ENCODE measurements at places on chromosomes 6 and 20.

DNA sequence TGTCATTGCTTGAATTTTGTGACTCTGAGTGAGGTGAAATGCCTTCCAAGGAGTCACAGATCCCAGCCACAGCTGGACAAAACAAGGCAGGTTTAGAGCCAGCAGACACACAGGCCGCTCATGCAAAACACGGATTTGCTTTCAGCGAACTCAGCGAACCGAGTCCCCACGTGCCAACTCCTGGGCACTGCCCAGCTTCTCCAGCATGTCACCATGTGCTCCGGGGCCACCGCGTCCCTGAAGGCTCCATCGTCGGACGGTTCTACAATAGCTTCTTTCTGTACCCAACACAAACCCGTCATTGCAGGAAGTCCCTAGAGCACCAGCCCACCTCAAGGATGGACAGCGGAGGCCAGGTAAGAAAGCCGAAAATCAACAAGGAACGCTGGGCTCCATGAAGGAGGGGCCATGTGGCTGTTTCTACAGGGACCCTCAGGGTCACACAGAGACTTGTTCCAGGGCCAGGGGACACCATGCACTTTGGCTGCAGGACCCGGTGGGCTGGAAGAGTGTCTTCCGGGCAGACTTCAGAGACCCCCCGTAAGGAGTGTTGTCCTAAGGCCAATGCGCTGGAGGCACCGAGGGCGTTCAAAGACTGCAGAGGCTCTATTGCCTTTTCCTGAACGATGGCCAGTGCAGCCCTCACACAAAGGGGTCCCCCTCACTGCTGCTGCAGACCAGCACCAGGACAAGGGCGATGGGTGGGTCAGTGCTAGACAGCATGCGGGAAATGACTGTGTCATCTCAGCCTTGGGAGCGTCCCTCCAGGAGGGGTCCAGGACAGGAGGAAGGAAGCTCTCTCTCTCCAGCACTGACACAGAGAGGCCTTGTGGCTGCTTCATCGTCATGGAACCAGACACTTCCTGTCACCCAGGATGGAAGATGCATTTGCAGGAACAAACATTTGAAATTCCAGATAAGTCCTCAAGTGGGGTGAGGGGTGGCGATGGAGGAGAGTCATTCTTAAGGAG lies 19.8 kb downstream of the DACT2 start:
- H3K4me3 ChIP-seq = no peak overlapping the region
- DNase-seq = peak; percentile 63
- H3K27me3 ChIP-seq = no peaks in the 10 kb centered on the region
- H3K27ac ChIP-seq = no peak overlapping the region

- no peaks in the 10 kb centered on the region for H3K4me1 ChIP-seq
- no peak for DNase-seq
- no peak overlapping the region for H3K4me3 ChIP-seq
- no peaks in the 10 kb centered on the region for H3K27me3 ChIP-seq
- H3K36me3 ChIP-seq = no peaks in the 10 kb centered on the region
Observed at GRCh38 chr6:96783307-96783706, 54.0 kb downstream of the GPR63 start.

DNA sequence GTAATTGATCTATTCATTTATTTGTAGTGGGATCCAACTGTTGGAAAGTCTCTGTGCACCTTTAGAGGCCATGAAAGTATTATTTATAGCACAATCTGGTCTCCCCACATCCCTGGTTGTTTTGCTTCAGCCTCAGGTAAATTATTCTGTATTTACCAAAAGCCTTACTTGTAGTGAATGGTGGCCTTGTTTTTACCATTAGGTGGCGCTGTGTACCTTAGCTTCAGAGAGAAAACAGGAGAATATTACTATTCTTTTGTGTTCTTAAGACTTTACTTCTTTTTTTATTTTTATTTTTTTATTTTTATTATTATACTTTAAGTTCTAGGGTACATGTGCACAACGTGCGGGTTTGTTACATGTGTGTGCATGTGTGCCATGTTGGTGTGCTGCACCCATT lies 23.7 kb downstream of the PEX7 start:
- no peak overlapping the region for H3K4me3 ChIP-seq
- no peak overlapping the region for H3K27ac ChIP-seq
- no peaks in the 10 kb centered on the region for H3K36me3 ChIP-seq
- H3K27me3 ChIP-seq = no peaks in the 10 kb centered on the region
- no peaks in the 10 kb centered on the region for H3K4me1 ChIP-seq

- peaks cover 8% of the 10 kb centered on the region for H3K4me1 ChIP-seq
- no peaks in the 10 kb centered on the region for H3K36me3 ChIP-seq
- DNase-seq = no peak
- H3K4me3 ChIP-seq = no peak overlapping the region
- H3K27ac ChIP-seq = no peak overlapping the region
Observed at GRCh38 chr6:118867181-118867580, 26.8 kb upstream of the ASF1A start.

DNA sequence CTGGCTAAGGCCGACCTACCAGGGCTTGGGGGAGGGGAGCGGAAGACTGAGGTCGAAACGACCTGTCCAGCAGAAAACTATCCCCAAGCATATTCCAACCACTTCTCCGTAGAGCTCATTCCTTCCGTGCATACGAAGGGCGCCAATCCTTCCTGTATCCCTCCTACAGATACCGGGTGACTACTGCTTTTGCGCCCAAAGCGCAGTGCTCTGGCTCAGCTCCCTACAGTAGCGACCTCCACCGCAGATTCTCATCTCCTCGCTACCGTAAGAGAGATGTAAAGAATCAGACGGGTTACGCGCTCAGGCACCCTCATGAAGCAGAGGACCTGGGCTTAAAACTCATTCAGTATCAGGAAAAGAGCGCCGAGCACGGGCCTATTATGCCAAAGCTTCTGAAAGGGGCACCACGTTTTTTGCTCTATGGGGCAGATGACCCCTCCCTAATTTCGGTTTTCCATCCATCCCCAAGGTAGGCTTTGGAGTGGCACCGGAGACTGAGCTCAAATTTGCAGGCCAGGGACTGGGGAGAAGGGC lies 563 bp upstream of the NNAT start:
- no peaks in the 10 kb centered on the region for H3K4me1 ChIP-seq
- no peaks in the 10 kb centered on the region for H3K36me3 ChIP-seq
- DNase-seq = no peak
- H3K27me3 ChIP-seq = no peaks in the 10 kb centered on the region
- H3K4me3 ChIP-seq = no peak overlapping the region

GRCh38 chr6:55636406-55637102 lies 57.6 kb upstream of the HMGCLL1 start:
- no peaks in the 10 kb centered on the region for H3K4me1 ChIP-seq
- H3K27ac ChIP-seq = no peak overlapping the region
- H3K36me3 ChIP-seq = no peaks in the 10 kb centered on the region
- DNase-seq = no peak
- H3K4me3 ChIP-seq = no peak overlapping the region

DNA sequence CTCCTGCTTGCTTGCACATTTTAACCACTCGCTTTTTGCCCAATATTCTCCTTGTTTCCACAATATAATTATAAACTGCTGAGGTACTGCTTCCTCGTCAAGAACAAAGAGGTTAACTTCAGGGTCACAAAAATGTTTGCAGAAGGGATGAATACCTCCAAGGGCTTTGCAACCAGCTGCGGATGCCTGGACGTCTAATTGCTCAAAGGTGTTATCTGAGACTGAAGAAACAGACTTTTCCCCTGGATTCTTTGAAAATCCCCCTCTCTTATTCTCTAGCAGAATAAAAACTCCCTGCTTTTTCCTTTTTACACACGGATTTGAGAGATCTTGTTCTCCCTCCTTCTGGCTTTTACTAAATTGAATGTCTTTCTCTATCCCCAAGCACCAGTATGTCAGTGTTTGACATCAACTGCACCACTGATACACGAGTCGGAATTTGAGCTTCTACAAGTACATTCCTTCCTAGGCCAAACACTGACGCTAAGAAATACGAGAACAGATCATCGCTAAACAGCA lies 336 bp upstream of the SMPDL3A start:
- no peak for DNase-seq
- no peaks in the 10 kb centered on the region for H3K4me1 ChIP-seq
- H3K27me3 ChIP-seq = no peaks in the 10 kb centered on the region
- H3K27ac ChIP-seq = no peak overlapping the region
- no peaks in the 10 kb centered on the region for H3K36me3 ChIP-seq
- peak overlapping the region; percentile 71 for H3K4me3 ChIP-seq

DNA sequence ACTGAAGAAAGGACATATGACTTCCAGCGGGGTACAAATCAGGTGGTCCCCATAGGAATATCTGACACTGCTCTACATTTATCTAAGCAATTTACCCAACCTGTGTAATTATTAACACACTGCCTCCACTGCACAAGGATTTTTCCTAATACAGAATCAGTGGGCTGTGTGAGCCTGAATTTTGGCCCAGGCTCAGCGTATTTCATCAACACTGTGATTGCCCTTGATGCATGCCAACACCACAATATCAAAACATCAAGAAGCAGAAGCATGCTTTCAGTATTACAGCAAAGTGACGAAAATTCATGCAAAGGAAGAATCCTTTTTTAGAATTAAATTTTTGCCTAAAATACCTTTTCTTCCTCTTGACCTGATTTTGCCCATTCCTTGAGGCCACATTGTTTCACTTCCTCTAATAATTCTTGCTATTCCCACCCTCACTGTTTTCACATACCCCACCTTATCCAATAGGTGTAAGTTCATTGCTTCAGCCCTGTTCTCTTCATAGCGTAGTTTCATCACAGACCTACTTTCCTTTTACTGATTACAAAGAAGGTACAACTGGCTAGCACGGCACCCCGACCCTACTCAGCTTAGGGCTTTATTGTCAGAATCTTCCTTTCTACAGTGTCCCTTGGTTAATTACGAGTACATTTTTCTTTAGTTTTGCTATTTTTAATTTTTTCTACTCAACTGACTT lies 83.7 kb upstream of the PTCHD4 start:
- no peak overlapping the region for H3K4me3 ChIP-seq
- H3K27ac ChIP-seq = no peak overlapping the region
- no peak for DNase-seq
- no peaks in the 10 kb centered on the region for H3K4me1 ChIP-seq
- H3K27me3 ChIP-seq = peaks cover 2% of the 10 kb centered on the region

DNA sequence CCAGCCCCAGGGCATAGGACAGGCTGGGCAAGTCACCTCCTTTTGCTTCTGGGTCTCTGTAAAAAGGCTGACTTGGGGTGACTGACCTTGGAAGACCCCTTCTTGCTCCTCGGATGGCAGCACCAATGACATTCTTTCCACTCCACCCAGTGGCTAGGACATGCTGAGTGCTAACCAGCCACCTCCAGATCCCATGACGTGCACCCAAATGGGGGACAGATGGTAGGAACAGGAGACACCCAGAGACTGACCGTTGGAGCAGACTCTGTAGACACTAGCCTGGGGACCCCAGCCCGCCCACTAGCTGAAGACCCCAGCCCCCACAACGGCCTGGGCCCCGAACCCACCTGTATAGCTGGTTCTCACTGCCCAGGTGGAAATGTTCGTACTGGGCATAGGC lies 38.3 kb downstream of the ANGPT4 start:
- no peaks in the 10 kb centered on the region for H3K4me1 ChIP-seq
- no peak overlapping the region for H3K27ac ChIP-seq
- no peak overlapping the region for H3K4me3 ChIP-seq
- H3K27me3 ChIP-seq = no peaks in the 10 kb centered on the region
- DNase-seq = no peak
- H3K36me3 ChIP-seq = no peaks in the 10 kb centered on the region

GRCh38 chr20:59775687-59776055 lies 157.8 kb downstream of the SYCP2 start:
- H3K27ac ChIP-seq = no peak overlapping the region
- H3K4me1 ChIP-seq = no peaks in the 10 kb centered on the region
- H3K4me3 ChIP-seq = no peak overlapping the region
- DNase-seq = no peak
- no peaks in the 10 kb centered on the region for H3K27me3 ChIP-seq
- no peaks in the 10 kb centered on the region for H3K36me3 ChIP-seq

DNA sequence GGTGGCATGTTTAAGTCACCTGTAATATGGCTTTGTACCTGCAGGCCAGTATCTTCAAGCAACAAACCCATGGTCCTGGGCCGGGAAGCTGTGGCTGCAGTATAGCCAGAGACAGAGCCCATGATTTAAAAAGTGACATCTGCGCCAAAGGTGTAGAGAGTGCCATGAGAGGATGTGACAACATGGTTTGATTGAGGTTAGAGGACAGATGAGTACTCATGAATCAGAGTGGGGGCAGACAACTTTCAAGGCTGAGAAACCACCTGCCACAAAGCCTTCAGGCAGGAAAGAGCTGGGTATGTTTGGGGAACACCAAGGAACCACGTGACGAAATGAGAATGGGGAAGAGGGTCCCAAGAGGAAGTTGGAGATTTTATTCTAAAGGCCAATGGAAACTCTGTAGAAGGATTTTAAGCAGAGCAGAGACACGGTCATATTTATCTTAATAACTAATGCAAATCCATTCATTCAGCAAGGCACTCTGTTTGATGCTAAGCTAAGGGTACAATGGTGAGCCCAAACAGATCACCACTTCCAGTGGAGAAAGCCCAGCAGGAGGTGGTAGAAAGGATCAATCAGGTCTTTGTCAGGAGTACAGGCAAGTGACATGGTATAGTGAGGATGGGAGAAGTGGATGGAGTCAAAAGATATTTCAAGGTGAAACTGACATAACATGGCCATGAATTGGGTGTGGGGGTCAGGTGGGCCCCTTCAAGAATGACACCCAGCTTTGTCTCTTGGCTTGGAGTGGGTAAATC lies 3.4 kb upstream of the MICAL1 start:
- no peaks in the 10 kb centered on the region for H3K27me3 ChIP-seq
- H3K4me1 ChIP-seq = no peaks in the 10 kb centered on the region
- H3K27ac ChIP-seq = no peak overlapping the region

- no peak overlapping the region for H3K27ac ChIP-seq
- no peak overlapping the region for H3K4me3 ChIP-seq
- peaks cover 10% of the 10 kb centered on the region for H3K4me1 ChIP-seq
Observed at GRCh38 chr6:90230548-90231215, 66.0 kb downstream of the BACH2 start.

GRCh38 chr6:53526000-53526399 lies 18.9 kb downstream of the GCLC start:
- H3K27ac ChIP-seq = no peak overlapping the region
- H3K27me3 ChIP-seq = no peaks in the 10 kb centered on the region
- H3K36me3 ChIP-seq = no peaks in the 10 kb centered on the region
- H3K4me1 ChIP-seq = peaks cover 1% of the 10 kb centered on the region
- DNase-seq = no peak

DNA sequence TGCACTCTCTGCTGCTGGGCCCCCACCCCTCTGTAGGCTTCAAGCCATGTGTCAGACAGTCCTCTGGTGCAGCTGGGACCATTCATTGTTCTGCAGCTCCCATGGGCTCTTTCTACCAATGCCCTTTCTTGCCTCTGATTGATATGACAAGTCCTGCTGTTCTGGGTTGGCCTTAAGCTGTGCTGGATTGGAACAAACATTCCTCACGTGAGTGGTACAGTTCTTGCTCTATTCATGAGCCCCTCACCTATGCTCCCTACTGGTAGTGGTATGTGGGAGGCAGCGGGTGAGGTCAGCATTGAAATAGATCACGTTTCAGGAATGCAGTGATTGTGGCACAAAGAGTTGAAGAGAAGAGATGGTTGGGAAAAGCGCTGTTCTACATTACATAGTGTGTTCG lies 48.8 kb upstream of the RALY start:
- no peak overlapping the region for H3K4me3 ChIP-seq
- no peaks in the 10 kb centered on the region for H3K4me1 ChIP-seq
- H3K27ac ChIP-seq = no peak overlapping the region
- H3K27me3 ChIP-seq = no peaks in the 10 kb centered on the region
- DNase-seq = no peak

GRCh38 chr20:23049201-23050075 lies at the start of gene THBD:
Gene THBD, minus strand, starts transcription at chr20:23049672. Its CDS starts 168 bp downstream, at chr20:23049504.
- peak; percentile 93 for DNase-seq
- H3K27me3 ChIP-seq = no peaks in the 10 kb centered on the region
- peak within 1 kb of the TSS; percentile 84 for H3K27ac ChIP-seq
- H3K36me3 ChIP-seq = no peaks in the 10 kb centered on the region
- H3K4me1 ChIP-seq = no peaks in the 10 kb centered on the region
- peak within 1 kb of the TSS; percentile 41 for H3K4me3 ChIP-seq
